ENCODE measurements at places on chromosomes 16 and 17. TPM values are rescaled to one million over a fixed set of nuclear protein-coding genes. Genes with fewer than 3 reads are reported as not detected.

ZNF469 gene
- 0.46 TPM for total RNA-seq

CACNG3 gene
- not detected for total RNA-seq

C16orf74 gene
- total RNA-seq: not detected

LGALS9B gene
- total RNA-seq: not detected

ARSG gene
- total RNA-seq: 1.3 TPM

ANKRD40CL gene
- total RNA-seq: not detected

CDH3 gene
- not detected for total RNA-seq

TMEM256 gene
- 88.9 TPM for total RNA-seq

TMEM98 gene
- total RNA-seq: 208 TPM

TVP23A gene
- not detected for total RNA-seq

INTS2 gene
- total RNA-seq: 12.2 TPM

IRX3 gene
- 84.1 TPM for total RNA-seq

CDH13 gene
- 162 TPM for total RNA-seq

SMARCD2 gene
- 94.5 TPM for total RNA-seq

KRTAP9-4 gene
- not detected for total RNA-seq

CHD9NB gene
- total RNA-seq: 1.8 TPM

PPP1R27 gene
- not detected for total RNA-seq

KRTAP9-8 gene
- total RNA-seq: not detected

C16orf46 gene
- total RNA-seq: 0.58 TPM

ATP2C2 gene
- not detected for total RNA-seq

ABCC1 gene
- 11.5 TPM for total RNA-seq

SMTNL2 gene
- total RNA-seq: not detected

NOD2 gene
- 0.80 TPM for total RNA-seq

ADAD2 gene
- not detected for total RNA-seq

GFOD2 gene
- total RNA-seq: 15.9 TPM

KRTAP9-2 gene
- not detected for total RNA-seq

NIP7 gene
- total RNA-seq: 30.8 TPM

TCAP gene
- 0.40 TPM for total RNA-seq

HNF1B gene
- not detected for total RNA-seq

PDILT gene
- total RNA-seq: not detected

ASPHD1 gene
- total RNA-seq: 8.9 TPM

ACE gene
- 0.63 TPM for total RNA-seq

NHLRC4 gene
- 0.11 TPM for total RNA-seq

KRT40 gene
- not detected for total RNA-seq

KRT36 gene
- not detected for total RNA-seq

TPSB2 gene
- total RNA-seq: not detected

C17orf78 gene
- not detected for total RNA-seq

FN3K gene
- 0.23 TPM for total RNA-seq

ABCA10 gene
- total RNA-seq: not detected

ERN1 gene
- 3.8 TPM for total RNA-seq
